ENCODE measurements at places on chromosomes 1 and 21.

DNA sequence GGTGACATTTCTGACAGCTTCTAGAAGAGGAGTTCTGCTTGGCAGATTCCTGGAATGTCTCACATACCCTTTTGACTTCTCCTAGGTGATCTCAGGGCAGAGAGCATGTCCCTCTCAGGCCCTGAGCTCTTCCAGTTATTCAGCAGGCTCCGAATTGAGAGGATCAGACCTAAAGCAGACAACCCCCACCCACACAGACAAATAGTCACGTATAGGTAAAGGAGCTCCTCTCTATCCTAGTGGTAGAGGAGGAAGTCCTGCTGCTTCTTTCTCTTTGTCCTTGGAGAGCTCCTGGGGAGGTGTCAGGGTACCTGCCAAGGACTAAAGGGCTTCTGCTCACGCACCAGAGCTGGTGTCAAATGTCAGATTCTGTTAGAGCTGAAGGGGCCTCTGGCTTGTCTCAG is 128.1 kb downstream of the IER5 start:
- no peak for DNase-seq

GRCh38 chr1:204580862-204581261 is 64.7 kb downstream of the MDM4 start:
- no peak for DNase-seq

DNA sequence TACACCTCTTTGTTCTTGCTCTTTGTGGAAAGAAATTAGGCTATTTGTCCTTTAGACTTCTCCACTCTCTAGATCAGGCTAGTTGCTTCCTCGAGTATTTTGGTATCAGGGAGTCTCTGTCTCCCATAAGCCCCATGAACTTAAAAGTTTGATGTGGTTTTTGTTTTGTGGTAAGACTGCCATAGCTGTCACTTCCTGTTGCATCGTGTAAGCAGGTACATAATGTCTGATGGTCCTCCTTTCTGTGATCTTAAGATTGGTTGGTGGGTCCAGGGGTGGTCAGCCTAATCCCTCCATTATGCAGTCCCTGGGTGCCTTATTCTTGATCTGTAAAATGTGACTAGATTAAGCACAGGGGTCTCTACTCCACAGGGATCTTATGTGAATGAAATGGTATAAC is 23.1 kb downstream of the CD53 start:
- DNase-seq, result no peak

GRCh38 chr1:156347331-156347730 is 9.0 kb downstream of the TSACC start:
- no peak for DNase-seq

DNA sequence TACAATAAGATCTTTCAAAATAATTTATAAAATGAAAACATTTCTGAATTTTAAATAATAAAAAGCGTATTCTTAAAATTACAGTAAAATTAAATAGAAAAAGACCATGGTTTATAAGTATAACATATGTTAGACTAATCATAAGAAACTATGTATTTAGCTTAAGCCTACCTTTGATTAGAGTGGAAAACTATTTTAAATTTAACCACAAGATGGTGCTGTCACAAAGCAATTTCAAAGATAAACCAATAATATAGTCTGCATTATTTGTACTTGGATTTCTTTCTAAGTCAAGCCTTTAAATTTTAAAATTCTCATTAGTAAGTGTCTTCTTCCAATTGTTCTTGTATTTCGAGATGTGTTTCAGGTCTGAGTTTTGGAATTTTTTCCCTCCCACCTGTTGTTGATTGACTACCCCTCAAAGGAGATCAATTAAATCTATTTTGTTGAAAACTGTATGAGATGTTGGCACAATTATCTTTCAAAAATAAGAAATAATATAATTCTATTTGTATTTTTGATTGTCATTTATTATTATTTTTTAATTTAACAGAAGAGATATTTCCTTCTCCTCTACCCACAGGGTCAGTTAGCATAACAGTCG is 459.8 kb downstream of the KCNT2 start:
- DNase-seq, result no peak

DNA sequence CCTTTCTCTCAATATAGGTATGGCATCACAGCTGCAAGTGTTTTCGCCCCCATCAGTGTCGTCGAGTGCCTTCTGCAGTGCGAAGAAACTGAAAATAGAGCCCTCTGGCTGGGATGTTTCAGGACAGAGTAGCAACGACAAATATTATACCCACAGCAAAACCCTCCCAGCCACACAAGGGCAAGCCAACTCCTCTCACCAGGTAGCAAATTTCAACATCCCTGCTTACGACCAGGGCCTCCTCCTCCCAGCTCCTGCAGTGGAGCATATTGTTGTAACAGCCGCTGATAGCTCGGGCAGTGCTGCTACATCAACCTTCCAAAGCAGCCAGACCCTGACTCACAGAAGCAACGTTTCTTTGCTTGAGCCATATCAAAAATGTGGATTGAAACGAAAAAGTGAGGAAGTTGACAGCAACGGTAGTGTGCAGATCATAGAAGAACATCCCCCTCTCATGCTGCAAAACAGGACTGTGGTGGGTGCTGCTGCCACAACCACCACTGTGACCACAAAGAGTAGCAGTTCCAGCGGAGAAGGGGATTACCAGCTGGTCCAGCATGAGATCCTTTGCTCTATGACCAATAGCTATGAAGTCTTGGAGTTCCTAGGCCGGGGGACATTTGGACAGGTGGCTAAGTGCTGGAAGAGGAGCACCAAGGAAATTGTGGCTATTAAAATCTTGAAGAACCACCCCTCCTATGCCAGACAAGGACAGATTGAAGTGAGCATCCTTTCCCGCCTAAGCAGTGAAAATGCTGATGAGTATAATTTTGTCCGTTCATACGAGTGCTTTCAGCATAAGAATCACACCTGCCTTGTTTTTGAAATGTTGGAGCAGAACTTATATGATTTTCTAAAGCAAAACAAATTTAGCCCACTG is 11.5 kb downstream of the HIPK1 start:
- DNase-seq, result peak; percentile 36

DNA sequence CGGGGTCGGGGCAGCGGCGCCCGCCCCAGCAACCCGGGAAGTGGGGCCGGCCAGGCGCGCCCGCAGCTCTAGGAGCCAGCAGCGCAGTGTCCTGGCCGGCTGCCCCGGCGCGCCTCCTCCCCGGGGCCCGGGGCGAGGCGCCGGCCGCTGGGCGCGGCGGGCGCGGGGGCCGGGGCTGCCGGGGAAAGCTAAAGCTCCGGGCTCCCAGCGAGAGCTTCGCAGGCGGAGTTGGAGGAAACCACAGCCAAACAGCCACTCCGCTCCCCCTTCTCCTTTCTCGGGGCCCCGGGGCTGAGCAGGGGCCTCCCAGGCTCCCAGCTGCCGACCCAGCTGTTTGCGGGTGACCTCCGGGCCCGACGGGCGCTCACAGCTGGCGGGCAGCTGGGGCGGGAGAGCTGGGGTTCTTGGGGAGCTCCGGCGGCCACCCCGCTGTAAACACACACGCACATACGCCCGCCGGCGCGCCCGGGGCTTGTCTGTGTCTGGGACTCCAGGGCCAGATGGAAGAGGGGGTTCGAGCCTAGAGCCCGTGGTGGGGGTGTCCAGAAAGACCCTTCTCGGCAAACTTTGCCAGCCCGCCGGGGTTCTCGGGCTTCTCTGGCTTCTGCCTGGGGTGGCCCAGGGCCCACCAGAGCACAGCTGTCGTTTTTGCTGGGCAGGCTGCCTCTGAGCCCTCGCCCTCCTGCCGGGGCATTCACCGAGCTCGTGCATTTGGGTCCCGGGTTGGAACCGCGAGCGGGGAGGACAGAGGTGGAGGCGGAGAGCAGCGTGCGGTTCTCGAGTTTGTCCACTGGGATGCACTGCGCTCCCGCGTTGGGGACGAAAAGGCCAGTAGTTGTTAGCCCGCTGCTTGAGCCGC is 1.5 kb downstream of the AJAP1 start:
- DNase-seq, result no peak

DNA sequence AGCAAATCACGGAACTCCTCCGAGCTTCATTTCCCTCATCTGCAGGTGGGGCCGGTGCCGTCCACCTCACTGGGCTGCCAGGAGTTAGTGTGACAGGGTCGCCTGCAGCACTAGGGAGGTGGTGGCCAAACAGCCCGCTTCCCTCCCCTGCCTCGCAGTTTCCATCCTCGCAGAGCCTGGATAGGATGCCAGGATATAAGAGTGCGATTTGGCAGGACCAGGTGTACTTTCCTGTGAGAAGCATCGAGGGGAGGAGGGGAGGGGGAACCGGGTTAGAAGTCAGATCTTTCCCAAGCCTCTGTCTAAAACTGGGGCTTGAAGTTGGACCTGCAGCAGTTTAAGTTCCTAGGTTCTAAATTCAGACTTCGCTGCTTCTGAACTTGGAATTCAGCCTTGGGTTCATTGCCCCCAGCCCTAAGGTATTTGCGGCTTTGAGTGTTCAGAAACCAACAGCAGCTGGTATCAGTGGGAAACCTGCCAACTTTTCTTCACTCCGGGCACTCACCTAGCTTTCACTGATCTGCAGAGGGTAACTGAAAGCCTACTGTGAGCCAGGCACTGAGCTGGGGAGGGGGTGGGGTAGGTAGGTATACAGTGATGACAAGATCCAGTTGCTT is 1.7 kb upstream of the JUN start:
- DNase-seq, result no peak

GRCh38 chr1:176692431-176692830 is 229.5 kb downstream of the PAPPA2 start:
- no peak for DNase-seq

DNA sequence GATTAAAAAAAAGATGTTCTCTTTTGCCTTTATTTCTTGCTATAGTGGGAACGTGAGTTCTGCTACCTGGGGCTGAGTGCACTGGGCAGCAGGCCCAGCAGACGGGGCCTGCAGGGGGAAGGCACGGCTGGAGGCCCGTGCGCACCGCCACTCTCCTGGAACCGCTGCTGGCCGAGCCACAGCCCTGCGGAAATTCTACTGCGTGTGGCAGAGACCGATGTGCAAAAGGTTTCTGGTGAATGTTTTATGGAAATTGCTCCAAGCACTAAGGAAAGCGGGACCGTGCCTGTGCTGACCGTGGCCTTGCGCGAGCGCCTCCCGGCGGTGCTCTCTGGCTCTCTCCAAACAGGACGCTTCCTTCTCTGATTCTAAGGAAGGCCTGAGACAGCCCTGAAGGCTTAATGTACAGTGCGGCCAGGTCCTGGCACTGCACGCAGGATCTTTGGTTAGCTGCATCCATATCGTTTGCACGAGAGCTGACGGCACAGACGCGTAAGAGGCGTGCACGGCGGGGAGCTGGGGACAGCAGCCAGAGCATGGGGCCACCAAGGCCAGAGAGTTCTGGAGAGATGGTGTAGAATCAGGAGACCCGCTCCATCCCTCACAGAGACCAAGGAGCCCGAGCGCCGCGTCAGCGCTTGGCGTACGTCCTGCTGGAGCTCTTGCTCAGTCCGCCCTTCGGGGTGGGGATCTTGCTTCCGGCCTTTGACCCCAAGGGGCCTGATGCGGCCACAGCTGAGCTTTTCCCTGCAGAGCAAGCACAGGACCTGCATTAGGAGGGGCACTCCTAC is 18.7 kb upstream of the LRRC47 start:
- DNase-seq, result no peak

DNA sequence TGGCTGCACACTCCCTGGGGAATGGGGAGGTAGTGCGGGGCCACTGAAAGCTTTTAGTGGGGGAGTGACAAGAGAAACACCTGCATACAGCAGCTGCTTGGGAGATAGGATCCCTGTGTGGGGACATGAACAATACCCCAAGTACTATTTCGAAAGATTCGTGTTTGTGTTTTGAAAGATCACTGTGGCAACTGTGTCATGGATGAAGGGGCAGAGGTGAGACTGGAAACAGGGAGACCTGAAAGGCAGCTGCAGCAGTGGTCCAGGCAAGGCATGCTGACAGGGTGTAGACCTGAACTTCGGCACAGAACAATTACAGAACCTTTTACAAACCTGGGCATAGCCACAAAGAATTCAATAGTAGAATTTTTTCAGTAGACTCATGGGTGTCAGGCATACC is 32.9 kb downstream of the TENT5C start:
- DNase-seq, result no peak

- no peak for DNase-seq
These were observed 41.0 kb downstream of the TBX15 start for GRCh38 chr1:118947003-118947765.

GRCh38 chr1:150876119-150876454 is 312 bp downstream of the ARNT start:
- DNase-seq, result no peak

DNA sequence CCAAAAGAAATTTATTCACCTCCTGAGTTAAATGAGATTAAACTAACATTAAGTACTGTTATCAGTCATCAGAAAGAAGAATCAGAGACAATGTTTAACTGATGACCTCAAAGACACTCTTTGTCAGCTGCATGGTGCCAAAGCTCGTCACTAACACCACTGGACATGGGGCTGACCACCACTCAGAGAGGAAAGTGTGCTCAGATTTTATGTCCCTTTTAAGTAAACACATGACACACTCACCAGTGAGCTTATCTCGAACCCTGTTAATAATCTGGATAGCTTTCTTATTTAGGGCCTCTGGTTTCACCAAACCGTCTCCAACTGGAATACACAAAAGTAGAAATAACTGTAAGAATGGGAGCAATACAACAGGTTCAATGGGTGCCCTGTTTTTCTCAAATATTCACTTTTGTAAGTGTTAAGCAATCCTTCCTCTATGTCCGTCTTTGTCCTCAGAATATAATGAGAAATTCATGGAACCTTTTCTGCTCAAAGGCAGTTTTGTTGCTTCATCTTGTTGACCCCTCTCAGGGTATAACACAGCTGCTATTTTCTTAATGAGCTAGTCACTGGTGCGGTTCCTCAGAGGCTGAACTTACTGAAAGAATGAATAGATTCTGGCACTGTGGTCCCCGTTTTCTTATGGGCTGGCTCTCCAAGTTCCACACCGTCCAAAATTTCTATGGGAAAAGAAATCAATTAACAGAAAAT is 9.5 kb upstream of the EXOSC10 start:
- DNase-seq, result no peak

- no peak for DNase-seq
These were observed 34.0 kb downstream of the ASTN1 start for GRCh38 chr1:177130451-177130945.

GRCh38 chr1:172820475-172821158 is 161.7 kb downstream of the FASLG start:
- no peak for DNase-seq

- DNase-seq, result no peak
These were observed 136.1 kb downstream of the ZP4 start for GRCh38 chr1:237754627-237755026.

GRCh38 chr1:32241001-32241763 is 5.8 kb upstream of the FAM167B start:
- DNase-seq, result peak; percentile 36

DNA sequence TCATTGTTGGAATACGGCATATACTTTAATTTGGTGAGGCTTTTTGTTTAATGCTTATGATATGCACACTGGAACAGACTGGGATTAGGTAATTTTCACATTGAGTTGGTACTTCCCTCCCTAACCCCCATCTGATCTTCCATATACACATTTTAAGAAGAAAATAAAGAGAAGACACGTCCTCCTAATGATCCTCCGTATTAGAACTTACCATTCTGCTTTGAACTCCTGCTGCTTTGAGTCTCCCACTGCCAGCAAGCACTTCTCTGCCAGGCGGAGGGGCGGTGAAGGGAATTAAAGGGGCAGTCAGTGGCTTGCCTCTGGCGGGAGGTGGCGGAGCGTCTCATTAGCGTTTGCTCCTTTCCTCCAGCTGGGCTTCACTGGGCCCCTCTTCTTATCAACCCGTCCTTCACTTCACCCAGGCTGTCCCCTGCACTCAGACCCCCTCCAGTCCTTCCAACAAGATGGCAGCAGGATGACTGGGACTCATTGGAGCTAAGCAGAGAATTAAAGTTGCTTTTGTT is 433.4 kb downstream of the KIF26B start:
- no peak for DNase-seq

- no peak for DNase-seq
These were observed 27.2 kb downstream of the BCL9 start for GRCh38 chr1:147568551-147568950.
